ENCODE measurements at places on chromosomes 6 and 20. TPM values are rescaled to one million over a fixed set of nuclear protein-coding genes. Genes with fewer than 3 reads are reported as not detected.

CDH4 gene
- 8.6 TPM for total RNA-seq

KCNQ5 gene
- 6.7 TPM for total RNA-seq

FKBP1C gene
- 0.27 TPM for total RNA-seq

ADGRF4 gene
- under 0.01 TPM for total RNA-seq

SALL4 gene
- 3.5 TPM for total RNA-seq

FKBP5 gene
- total RNA-seq = 26.4 TPM

RGS17 gene
- total RNA-seq = under 0.01 TPM

SSTR4 gene
- not detected for total RNA-seq

Measured in hematopoietic multipotent progenitor cell (in vitro differentiated cells).